Left renal pelvis (tissue), 4 donors: ENCODE measurements at places on chromosomes 3 and 15. TPM values are rescaled to one million over a fixed set of nuclear protein-coding genes. Genes with fewer than 3 reads are reported as not detected.

GOLGA6L2 gene
- not detected for polyA plus RNA-seq

CASR gene
- 21.7 TPM for polyA plus RNA-seq

- no peak for DNase-seq
These were observed 32.0 kb downstream of the PPP1R2 start for GRCh38 chr3:195511136-195511535.

- no peak for DNase-seq
These were observed 261.0 kb downstream of the TLE3 start for GRCh38 chr15:69836526-69837230.

GRCh38 chr15:100635406-100636071 is 33.1 kb downstream of the ASB7 start:
- no peak for DNase-seq

DNA sequence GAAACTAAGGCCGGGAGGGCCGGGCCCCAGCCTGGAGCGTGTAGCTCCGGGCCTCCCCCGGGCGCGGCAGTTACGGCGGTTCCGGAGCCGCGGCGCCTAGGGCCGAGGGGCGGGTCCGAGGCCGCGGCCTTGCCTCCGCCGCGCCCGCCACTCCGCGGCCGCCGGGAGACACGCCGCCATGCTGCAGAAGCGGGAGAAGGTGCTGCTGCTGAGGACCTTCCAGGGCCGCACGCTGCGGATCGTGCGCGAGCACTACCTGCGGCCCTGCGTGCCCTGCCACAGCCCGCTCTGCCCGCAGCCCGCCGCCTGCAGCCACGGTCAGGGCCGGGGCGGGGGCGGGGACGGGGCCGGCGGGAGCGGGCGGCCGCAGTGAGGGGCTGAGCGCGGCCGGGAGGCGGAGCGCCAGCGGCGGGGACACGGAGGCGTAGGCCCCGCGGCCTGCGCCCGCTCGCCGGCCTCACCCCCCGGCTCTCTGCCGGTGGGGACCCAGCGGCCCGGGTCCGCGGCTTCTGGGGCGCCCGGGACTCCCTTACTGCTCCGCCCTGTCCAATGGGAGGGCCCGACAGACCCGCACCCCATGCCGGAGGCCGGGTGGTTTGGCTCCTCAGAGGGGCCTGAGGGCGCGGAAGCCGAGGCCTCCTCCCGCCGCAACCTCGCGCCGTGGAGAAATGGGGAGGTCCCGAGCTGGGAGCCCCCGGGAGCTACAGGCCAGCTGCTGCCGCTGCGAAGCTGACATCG is at the start of gene DIS3L:
Gene DIS3L (plus strand): TSS at position 150 of the 738 bp plus-strand sequence. CDS start 29 bp downstream, at position 179.
- DNase-seq: peak; percentile 27

DNA sequence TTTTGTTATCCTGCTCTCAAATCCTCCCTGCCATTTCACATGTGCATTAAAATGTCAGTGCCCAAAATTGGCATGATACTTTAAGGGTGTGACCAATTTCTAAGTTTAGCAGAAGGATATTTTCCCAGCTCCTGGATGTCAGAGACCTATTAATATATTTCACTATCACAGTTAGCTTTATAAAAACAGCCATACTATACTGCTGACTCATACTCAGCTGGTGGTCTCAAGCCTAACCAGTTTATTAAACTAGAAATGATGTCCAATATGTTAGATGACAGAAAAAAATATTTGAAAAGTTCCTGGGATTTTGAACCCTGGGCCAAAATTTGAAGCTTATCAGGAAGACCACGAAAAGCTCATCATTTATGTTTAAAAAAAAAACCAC is 60.9 kb upstream of the ZNF280D start:
- no peak for DNase-seq

DNA sequence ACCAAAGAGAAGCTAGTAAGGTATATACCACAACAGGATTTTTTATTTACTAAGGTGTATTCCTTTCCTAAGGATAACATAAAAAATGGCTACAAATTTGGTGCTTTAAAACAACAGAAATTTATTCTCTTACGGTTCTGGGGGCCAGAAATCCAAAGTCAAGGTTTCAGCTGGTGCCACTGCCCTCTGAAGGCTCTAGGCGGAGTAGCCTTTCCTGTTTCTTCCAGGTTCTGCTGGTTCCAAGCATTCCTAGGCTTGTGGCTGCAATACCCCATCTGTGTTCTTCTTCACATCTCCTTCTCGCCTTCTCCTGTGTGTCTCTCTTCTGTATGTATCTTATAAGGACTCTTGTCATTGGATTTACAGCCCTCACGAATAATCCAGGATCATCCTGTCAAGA is 549.9 kb downstream of the GRM7 start:
- no peak for DNase-seq

GRCh38 chr15:27768732-27769475 is 330.2 kb downstream of the OCA2 start:
- DNase-seq: no peak

GRCh38 chr15:75947092-75947491 is 43.4 kb downstream of the FBXO22 start:
- no peak for DNase-seq
